GM20000 (cell line): ENCODE measurements at places on chromosomes 1 and 21.

DNA sequence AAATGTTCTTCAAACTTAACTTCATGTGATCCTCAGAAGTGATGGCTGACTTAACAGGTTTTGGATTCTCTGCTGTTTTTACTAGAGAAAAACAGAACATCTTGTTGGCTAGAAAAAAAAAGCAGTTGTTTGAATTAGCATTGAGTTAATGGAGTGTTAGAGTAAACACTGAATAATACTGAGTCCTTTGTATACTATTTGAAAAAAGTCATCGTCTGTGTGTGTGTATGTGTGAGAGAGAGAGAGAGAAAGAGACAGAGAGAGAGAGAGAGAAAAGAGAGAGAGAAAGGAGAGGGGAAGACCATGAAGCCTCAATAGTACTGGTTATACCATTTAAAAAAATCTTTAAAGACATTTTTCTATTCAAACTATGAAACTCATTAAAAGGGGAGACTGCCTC lies 10.4 kb downstream of the ZNF697 start:
- no peak for DNase-seq

DNA sequence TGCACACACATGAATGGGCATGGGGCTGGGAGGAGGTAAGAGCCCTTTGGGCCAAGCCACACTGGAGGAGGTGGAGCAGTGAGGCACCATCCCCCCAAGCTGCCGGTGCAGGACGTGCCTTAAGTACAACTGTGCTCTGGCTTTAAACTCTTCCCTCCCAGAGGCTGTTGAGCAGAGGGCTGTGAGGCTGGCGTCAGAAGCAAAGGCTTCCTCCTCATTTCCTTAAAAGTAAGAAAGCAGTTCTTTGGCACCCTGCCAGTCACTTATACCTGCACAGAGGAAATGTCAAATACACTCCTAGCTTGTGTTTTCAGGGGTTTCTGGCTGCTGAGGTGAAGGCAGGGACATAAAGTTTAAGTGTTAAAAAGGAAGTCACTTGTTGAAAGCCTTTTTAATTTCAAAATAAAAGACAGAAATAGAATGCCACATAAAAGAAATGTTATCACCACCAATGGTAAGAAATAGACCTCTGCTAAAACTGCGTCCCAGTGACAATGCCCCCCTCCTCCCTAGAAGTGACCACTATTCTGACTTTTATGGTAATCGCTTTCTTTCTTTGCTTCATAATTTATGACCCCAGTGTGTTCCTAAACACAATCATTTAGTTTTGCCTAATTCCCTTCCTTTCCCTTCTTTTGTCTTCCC lies 33.0 kb downstream of the LAMC2 start:
- no peak for DNase-seq

- DNase-seq = no peak
Observed at GRCh38 chr1:42417166-42417565, 36.6 kb downstream of the RIMKLA start.

DNA sequence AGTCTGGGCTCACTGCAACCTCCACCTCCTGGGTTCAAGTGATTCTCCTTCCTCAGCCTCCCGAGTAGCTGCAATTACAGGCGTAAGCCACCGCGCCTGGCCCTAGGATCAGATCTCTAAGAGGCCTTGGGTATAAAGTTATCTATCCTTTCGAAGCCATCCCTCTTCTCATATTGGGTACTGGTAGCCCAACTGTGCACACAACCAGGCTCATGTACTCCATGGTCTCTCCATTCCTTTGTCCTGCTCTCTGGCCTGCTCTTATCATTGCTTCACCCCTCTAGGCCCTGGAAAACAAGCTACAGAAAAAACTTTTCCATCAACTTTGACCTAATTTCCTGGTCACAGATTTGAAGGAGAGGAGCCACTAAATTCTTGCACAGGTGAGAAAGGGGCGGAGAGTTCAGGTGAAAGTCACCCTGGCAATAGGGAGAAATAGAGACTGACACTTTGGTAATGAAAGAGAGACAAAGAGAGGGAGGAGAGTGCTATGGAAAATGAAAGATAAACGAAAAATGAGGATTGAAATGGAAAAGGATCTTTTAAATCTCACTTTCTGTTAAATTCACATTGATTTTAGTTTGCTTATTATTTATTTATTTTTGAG lies 6.0 kb downstream of the TXNIP start:
- DNase-seq = no peak

GRCh38 chr21:27581168-27581567 lies 614.3 kb upstream of the ADAMTS5 start:
- DNase-seq = no peak

- no peak for DNase-seq
Observed at GRCh38 chr1:17770983-17771382, 15.8 kb downstream of the ACTL8 start.

GRCh38 chr1:39905172-39905571 lies 3.5 kb upstream of the MYCL start:
- no peak for DNase-seq

DNA sequence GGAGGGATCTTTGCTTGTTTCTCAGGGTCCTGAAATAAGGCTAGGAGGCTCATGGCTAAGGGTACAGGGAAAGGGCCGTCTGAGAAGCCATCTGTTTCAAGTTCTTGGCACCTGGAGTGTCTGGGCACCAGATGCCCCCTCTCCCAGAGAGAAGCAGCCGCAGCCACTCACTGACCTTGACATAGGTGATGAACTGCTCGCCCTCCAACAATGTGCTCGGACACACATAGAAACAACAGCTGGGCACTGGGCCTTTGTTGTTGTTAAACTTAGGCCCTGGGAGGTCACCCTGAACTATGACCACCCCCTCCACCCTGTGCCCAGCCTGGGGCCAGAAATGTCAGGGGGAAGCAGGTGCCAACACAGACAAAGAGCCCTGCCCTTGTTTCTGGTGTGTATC lies 9.2 kb upstream of the TNNI1 start:
- no peak for DNase-seq

DNA sequence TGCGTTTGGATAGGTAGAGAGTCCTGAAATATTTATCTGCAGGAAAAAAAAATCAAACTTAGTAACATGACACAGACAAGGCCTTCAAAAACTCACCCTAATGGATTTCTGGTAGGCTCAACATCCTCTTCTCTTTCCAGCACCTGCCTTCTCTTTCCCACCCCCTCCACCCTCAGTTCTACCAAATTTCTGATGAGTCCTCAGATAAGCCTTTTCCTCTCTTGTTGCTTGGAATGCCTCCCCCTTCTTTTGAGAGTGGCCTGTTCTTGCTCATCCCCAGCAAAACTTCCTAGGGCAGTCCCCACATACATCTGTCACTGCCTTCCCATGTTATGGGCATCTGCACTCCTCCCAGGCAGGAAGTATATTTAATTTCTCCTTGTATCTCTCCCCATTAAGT lies 7.6 kb upstream of the LBR start:
- no peak for DNase-seq

DNA sequence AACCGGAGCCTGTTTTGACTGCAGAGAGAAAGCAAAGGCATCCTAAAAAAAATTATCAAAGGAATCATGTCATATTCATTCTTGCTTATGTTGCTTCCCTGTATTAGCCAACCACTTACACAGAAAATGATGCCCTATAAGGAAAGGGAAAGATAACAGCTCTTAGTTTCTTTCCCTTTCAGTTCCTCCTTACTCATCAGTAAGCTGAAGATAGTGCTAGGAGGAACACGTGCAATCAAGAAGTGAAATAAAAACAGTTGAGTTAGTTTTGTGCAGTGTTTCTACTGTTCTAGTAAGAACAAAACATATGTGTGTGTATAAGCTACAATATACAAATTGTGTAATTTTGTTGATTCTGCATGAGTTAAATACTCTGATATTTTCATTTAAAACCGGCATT lies 45.3 kb upstream of the MTF2 start:
- DNase-seq = peak; percentile 52

DNA sequence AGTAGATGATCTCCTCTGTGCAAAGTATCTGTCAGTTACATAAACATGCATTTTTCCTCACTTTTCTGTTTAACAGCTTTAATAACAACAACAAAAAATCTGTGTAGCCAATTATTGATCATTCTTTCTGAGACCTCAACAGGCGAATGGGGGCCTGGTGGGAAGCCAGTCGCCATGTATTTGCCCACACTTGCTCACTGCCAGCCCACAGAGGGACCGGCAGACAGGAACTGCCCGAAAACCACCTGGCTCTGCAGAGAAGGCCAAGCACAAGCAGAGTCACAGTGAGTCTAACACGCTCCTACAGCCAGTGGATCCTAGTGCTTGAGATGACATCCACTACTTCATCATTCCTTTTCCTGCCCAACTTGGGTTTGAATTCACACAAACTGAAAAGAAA lies 56.1 kb downstream of the NPHP4 start:
- DNase-seq = no peak

GRCh38 chr1:194342484-194343262 lies 1156.3 kb upstream of the B3GALT2 start:
- no peak for DNase-seq
